CD4-positive, alpha-beta memory T cell (primary cell): ENCODE measurements at places on chromosomes 1 and 21.

DNA sequence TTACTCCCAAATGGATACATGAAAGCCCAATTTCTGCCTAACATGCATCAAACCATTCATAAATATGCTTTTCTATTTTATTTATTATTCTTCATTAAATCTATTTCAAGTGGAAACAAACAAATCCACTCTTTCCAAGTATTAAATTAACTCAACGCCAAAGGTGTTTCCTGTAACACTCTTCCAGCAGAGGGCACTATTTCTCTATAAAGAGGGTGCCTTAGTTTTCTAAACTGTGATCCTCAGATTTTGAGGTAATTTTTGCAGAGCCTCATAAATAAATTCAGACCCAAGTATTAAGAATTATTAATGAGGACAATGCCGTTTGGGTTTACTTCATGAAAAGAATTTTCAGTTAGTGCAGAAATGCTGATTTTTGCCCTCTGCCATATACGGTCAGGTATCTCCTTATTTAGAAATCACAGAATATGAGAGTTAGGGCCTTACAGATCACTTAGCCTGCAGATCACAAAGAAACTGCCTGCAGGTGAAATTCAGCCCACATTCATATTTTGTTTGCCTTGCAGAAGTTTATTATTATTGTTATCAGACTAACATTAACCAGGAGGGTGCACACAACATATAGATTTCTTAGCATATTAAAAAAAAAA lies 40.1 kb upstream of the MYSM1 start:
- peak; percentile 54 for DNase-seq

DNA sequence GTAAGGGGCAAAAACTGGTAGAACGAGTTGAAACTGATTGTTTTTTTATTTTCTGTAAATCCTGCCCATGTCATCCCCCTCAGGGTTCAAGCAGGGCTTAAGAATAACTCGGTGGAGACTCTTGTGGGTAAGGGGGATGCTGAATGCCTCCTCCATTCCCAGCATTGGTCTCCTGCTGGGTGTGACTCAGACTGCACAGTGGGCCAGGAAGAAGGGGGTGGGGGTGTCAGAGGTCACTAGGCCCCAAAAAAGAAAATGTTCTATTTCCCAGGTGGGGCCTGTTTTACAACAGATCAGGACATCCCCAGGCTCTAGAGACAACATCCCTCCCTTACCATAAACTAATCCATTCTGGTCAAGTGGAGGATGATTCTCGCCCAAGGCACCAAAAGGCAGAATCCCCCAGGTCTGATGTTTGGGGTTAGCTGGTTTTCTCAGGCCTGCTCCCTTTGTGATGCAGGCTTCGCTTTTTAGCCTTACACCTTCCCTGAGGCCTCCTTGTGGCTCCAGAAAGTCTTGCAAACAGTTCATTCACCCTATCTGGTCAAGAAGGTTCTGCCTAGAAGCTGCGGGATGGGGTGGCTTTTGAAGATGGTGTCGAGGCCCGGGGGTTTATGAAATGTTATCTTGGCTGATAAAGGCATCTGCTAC lies 10.7 kb upstream of the GRHL3 start:
- DNase-seq = no peak

- no peak for DNase-seq
Measured at GRCh38 chr1:26293911-26294463, 12.4 kb downstream of the UBXN11 start.

DNA sequence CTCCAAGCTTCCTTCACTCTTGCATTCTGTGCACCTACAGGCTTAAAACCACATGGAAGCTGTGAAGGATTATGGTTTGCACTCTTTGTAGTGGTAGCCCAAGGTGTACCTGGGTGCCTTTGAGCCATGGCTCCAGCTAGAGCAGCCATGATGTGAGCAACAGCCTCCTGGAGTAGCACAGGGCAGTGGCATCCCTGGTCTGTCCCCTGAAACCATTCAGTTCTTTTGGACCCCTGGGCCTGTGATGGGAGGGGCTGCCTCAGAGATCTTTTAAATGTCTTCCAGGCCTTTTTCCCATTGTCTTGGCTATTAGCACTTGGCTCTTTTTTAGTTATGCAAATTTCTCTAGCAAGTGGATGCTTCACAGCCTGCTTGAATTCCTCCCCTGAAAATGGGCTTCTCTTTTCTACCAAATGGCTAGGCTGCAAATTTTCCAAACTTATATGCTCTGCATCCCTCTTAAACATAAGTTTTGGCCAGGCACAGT lies 47.4 kb downstream of the CLCA4 start:
- DNase-seq = no peak

GRCh38 chr1:113216664-113217063 lies 143.7 kb downstream of the LRIG2 start:
- no peak for DNase-seq
